ENCODE measurements at places on chromosomes 2 and 18.

- no peak for DNase-seq
These were observed 289.2 kb upstream of the SLC39A10 start for GRCh38 chr2:195367809-195368208.

DNA sequence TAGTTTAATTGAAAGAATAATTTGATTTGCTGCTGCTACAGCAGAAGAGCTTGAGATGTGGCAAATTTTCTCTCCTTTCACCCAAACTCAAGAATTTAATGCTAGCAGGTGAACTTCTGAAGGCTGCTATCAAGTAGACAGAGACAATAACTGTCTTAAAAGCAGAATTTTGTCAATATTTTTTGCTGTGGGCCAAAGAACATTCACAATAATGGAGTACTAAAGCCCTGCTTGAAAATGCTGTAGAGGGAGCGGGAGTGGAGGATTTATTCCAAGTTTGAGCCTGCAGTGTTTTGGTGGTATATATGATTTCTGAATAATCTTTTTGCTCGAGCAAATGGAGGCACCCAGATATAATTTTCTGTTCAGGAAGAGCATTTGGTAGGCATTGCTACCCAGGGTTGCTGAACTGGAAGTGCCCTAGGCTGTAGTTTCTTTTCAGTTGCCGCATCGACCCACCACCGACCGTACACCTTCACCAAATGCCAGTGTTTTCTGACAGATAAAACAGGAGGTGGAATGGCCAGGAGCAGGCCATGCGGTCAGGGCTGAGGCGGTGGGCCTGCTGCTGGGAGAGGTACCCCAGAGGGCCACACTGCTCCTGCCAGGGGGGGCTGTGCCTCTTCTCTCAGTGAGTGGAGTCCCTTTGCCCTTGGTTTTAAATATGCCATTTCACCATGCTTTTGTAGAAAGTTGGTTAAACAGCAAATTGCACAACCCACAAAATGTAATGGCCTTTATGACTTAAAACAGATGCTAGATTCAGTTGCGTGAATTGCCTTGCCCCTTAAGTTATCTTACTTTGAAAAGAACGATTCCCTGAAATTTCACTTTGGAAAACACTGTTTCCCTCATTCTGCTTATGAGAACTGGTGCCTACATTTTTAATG is 36.4 kb downstream of the TSHZ1 start:
- DNase-seq, result no peak

DNA sequence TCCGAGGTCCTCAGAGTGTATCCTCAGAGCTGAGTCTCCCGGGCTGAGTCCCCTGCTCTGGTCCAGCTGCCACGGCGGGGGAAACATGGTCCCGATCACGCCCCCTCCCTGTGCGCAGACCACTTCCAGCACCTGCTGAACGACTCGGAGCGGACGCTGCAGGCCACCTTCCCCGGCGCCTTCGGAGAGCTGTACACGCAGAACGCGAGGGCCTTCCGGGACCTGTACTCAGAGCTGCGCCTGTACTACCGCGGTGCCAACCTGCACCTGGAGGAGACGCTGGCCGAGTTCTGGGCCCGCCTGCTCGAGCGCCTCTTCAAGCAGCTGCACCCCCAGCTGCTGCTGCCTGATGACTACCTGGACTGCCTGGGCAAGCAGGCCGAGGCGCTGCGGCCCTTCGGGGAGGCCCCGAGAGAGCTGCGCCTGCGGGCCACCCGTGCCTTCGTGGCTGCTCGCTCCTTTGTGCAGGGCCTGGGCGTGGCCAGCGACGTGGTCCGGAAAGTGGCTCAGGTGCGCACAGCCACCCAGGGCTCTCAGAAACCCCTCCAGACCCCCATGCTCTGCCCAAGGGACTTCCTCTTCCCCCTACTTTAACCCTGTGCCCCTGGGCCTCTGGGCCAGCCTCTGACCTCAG is 26.7 kb downstream of the GPC1 start:
- DNase-seq, result no peak

DNA sequence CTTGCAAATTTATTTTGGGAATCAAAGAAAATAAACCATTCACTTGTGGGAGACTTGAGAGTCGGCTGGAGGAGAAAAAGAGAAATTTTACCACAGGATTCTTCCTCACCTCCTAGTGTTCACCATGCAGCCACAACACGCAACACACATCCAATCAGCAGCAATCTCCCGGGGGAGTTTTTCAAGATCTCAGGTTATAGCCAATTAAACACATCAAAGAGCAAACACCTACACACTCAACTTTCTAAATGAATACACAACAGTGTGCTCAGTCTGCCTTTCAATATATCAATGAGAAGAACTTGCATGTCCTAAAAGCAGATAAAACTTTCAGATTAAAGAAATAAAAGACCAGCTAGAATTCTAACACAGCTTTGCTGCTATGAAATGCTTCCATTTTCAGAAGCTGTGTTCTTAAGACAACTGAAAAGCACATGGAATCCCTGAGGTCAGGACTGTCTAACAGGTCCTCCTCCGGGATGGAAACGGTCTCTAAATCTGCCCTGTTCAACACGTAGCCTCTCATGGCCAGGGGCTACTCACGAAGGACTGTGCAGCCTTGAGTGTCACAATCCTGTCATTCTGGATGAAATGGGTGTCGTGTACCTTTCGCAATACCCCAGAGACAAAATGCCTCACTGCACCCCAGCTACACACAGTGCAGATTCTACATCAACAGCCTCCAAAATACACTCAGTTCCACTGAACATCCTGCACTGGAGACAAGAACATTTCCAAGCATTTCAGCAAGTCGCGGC is 84.2 kb downstream of the ZNF516 start:
- DNase-seq, result no peak

GRCh38 chr2:112583497-112584133 is 794 bp upstream of the CHCHD5 start:
- DNase-seq, result no peak

DNA sequence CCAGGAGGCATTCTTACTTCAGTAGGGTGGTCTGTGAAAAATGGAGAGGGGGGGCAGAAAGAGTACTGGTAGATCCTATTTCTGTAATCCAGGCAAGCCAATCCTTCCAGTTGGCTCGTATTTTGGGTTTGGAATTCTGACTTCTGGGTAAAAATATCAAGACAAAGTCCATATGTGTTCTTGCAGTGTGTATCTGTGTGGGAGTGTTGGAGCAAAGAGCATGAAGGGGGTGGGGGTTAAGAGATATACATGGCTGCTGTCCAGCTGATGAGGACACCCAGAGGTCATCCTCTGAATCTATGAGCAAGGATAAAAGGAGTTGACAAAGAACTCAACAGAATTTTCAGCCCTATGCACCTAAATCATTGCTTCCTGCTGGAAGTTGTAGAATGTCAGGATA is 375.8 kb upstream of the PIK3C3 start:
- no peak for DNase-seq

DNA sequence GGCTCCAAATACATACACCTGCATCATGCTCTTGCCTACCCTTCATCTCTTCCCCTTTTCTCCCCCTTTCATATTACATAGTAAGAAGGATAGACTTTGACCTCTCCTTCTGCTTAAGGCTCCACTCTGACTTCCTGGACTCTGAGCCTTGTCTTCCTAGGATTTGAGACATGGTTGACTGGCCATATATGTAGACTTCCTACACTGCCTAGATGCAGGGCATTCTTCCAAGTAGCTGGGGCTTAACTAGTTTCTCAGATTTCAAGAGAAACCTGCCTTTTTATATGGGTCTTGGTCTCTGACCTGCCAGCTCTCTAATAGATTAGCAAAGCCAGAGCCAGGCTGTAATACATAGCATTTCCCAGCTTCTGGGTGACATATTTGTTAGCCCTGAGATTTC is 35.4 kb upstream of the CYP26B1 start:
- no peak for DNase-seq

DNA sequence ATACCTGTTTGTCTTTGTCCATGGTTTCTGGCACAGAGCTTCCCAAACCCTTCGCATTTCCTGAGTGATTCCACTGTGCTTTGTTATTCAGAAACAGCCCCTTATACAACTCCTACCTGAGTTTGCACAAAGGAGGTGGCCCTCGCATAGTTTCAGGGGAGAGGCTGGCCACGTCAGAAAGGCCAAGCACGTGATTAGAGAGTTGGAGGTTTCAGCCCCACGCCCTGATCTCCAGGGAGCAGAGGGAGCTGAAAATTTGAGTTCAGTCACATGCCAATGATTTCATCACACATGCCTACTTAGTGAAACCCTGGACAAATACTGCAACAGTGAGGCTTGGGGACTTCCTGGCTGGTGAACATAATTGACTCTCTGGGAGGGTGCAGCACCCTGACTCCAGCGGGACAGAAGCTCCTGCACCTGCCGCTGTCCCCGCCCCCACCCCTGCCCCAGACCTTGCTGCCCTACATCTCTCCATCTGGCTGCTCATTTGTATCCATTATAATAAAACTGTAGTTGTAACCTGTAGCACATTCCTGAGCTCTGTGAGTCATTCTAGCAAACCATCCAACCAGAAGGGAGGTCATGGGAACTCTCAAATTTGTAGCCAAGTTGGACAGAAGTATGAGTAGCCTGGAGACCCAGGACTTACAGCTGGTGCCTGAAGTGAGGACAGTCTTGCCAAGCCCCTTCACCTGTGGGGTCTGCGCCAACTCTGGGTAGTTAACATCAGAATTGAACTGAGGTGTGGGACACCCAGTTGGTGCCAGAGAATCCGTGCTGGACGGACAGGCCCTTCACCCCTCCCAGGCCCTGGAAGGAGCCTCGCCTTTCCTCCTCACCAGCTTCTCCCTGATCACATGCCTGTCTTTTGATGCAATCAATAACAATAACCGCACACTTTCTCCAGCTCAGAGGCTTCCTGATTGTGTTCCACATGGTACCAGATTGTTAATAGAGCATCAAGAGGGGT is 224.3 kb downstream of the ANAPC1 start:
- DNase-seq, result no peak

DNA sequence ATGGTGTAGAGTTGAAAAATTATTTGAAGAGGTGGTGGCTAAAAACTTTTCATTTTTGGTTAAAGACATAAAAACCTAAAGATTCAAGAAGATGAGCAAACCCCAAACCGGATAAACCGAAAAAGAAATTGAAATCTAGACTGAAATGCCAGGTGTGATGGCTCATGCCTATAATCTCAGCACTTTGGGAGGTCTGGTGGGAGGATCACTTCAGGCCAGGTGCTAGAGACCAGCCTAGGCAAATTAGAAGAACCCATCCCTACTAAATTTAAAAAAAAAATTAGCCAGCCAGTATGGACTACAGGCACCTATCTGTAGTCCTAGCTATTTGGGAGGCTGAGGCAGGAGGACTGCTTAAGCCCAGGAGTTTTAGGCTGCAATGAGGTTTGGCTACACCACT is 126.9 kb downstream of the BAZ2B start:
- DNase-seq, result no peak

DNA sequence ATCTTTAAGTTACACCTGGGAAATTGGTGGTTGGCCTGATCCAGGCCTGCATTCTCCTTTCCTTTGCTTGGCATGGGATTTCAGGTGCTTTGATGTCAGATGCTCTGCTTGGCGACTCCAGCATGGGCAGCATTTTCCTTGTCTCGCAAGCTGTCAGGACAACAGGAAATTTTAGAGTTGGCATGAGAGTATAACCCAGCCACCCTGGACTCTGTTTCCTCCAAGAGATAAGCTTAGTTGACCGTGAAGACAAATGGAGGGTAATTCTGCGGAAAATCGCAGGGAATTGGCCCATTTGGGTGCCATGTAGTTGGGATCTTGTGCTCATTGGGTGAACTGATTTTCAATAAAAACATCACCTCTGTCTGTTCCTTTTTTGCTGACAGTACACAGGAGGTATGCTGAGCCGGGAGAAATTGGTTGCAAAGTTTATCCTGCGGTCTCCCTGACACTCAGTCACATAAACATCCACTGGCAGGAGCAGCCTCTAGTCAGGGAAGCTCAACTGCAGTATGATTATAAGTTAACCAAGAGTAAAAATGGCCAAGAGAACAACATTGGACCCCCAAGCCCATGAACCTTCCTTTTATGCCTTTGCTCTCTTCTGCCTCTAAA is 409.9 kb downstream of the SETBP1 start:
- no peak for DNase-seq
